Activated CD8-positive, alpha-beta memory T cell treated with anti-CD3 and anti-CD28 coated beads, Interleukin-2, amount 10 ng/mL, durations not matched to agents 7 days and 5 days (primary cell): ENCODE measurements at places on chromosomes 13 and 19. TPM values are rescaled to one million over a fixed set of nuclear protein-coding genes. Genes with fewer than 3 reads are reported as not detected.

Gene LGI4
- not detected for total RNA-seq

Gene NOVA2
- total RNA-seq: 0.02 TPM

Gene PALM3
- total RNA-seq: not detected

Gene GZMM
- total RNA-seq: 46.9 TPM

Gene RTBDN
- total RNA-seq: not detected

Gene C19orf67
- total RNA-seq: not detected

GRCh38 chr19:15178629-15179308 is 22.0 kb downstream of the NOTCH3 start:
- DNase-seq: no peak

DNA sequence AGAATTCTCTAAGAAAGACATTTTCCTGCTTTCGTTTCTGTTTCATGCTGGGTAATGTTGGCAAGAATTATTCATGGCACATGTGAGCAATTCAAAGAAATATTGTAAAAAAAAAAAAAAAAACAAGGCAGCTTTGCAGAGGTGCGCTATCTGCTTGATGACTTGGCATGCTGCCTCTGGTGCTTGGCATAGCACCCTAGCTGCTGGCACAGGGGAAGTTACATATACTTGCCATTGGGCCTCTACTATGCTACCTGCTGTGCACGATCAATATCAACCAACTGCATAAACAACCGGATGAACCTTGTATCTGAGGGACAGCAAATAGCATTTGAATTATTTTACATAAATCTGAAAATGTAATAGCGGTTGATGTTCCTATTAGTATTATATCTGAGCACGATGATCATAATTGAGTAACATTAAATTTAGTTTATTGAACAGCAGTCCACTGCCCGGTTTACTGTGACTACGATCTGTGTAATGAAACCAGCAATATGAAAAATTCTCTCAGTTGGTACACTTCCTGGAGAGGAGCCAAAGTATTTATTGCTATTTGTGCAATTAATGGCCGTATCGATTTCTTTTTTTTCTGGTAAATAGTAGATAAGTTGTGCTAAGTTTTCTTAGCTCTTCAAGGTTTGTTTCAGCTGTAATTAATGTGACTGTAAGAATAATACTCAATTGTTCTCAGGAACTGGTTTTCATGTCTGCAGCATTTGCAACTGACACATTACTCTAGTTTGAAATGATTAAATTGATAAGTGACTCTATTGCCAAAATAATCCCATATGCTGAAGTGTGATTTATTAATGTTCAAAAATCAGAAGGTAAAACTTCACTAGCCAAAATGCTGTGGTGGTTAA is 717.3 kb downstream of the DACH1 start:
- DNase-seq: no peak

DNA sequence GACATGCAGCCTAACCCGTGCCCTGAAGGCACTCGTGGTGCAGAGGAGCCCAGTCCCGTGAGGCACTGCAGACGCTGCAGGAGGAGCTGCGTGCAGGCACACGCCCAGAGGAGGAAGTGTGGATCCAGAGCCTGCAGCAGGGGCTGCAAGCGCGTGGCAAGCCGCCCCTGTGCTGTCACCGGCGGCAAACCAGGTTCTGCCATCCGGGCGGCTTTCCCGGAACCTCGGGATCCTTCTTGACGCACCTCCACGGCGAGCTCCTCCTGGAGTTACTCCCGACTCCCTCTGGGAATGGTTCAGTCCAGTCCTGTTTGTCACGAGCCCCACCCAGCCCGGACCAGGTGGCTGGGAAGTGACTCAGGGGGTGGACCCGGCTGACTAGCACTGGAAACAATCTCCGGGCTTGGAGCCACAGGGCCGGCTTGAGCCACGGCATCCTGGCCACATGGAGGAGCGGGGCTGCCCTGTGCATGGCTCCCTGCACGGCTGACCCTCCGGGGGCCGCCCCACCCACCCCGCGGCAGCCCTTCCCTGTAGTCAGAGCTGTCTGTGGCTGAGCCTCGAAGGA is 10.2 kb downstream of the DPP9 start:
- no peak for DNase-seq

DNA sequence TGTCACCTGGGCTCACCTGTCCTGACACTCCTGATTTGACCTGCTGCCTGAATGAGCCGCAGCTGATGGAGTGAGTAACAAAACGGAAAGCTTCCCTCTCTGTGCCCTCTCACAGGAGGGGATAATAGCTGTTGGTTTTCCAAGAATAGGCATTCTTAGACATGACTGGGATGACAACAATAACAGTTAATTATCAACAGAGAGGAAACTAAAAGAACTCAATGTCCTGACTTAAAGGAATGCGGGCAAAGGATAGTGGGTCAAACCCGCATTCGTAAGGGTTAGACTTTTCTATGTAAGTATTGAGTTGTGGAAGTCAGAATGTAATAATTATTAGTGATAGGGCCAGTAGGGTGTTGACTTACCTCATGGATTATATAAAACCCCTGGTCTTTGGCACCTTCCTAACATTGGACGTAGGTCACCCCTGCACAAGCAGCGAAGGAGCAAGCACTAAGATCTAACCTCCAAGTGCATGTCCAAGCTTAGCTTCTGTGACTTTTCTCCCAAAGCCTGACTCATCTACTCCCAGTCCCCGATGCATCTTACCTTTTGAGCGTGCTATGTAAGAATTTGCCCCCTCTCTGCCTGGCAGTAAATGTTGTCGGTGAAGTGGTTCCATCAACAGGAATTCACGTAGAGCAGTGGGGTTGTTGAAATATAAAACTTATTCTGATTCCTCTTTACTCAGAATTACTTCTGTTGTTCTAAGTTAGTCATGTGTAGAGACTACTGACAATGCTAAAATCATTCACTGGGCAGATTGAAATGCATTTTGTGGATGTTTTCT is 442.3 kb downstream of the FGF9 start:
- DNase-seq: no peak

DNA sequence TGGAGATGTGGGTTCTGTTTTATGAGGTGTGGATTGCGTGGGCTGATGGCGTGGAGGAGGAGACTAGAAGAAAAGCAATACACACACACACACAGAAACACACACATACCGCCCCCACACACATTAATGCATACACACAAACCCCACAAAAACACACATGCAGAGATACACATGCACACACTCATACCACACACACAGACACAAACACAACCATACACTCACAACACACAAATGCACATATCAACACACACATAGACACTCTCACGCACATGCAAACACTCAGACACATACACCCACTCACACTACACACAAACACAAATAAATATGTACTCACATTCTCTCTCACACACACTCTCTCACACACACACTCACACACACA is 75.7 kb upstream of the UBL3 start:
- DNase-seq: no peak

- no peak for DNase-seq
Observed at GRCh38 chr13:44068169-44068568, 188.5 kb downstream of the LACC1 start.

- no peak for DNase-seq
Observed at GRCh38 chr13:75437582-75438318, 44.2 kb downstream of the TBC1D4 start.

- no peak for DNase-seq
Observed at GRCh38 chr13:113862931-113863523, 849 bp downstream of the GAS6 start.

GRCh38 chr13:105232439-105232838 is 1303.0 kb downstream of the EFNB2 start:
- DNase-seq: no peak
